ENCODE measurements at places on chromosomes 3 and 15. TPM values are rescaled to one million over a fixed set of nuclear protein-coding genes. Genes with fewer than 3 reads are reported as not detected.

Gene SERINC4
- 0.24 TPM for total RNA-seq

Gene DAZL
- 0.13 TPM for total RNA-seq

- no peak for ATAC-seq
Observed at GRCh38 chr3:119571688-119572087, 7.6 kb upstream of the ADPRH start.

DNA sequence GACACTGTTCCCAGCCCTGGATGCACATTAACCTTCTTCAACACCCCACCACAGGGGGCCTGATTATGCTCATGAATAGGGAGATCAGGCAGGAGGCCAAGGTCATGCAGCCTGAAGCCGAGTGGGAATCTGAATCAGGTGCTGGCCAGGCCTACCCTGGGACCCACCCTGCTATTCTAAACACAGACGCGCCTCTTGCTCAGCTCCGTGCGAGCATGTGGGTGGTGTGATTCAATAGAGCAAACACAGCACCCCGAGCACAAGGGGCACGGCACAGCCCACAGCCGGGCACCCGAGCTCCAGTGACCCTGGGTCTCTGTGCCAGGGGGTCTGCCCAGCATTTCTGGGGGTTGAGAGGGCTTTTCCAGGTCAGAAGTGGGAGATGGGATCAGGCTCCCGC lies 24.6 kb upstream of the GRIP2 start:
- no peak for ATAC-seq

DNA sequence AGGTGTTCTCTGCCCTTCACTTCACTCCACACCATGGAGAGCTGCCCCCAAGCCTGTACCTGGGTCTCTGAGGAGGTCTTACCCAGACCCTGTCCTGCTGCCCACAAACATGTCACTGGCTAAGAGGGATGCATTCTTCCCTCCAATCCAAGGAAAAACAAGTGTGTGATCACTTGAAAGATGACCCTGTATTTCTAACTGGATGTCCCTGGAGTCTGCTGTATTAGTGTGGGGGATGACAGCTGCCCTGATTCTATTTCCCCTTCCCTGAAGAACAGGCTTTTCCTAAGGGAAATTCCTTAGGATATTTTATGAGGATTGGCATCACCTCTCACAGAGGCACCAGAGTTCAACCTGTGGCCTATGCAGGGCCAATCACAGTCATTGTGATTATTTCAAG lies 55.0 kb upstream of the GATA2 start:
- ATAC-seq: no peak

Measured in activated T-helper 17 cell treated with anti-CD3 and anti-CD28 coated beads, Interleukin-2, amount 50 U/mL, for 72 hours (primary cell).